B cell (primary cell): ENCODE measurements at places on chromosomes 7 and 10. TPM values are rescaled to one million over a fixed set of nuclear protein-coding genes. Genes with fewer than 3 reads are reported as not detected.

Gene LIPK
- total RNA-seq, result not detected in 2 replicates

Gene NEUROG3
- total RNA-seq, result not detected in 2 replicates

Gene PNLIPRP1
- not detected in 2 replicates for total RNA-seq

Gene FAM237B
- not detected in 2 replicates for total RNA-seq

Gene ASZ1
- not detected in 2 replicates for total RNA-seq

Gene LOXL4
- total RNA-seq, result not detected in 2 replicates

Gene CNTNAP2
- 7.0 and 7.4 TPM in 2 replicates for total RNA-seq

Gene GRID2IP
- total RNA-seq, result 1.7 TPM in 2 replicates

Gene SKIDA1
- total RNA-seq, result 0.10 TPM in 1 of 2 replicates, not detected in the other

Gene IFIT1B
- total RNA-seq, result not detected in 2 replicates

Gene MYH16
- total RNA-seq, result not detected in 2 replicates

Gene SEMA3E
- not detected in 2 replicates for total RNA-seq

Gene C10orf105
- total RNA-seq, result not detected in 2 replicates

Gene GATA3
- 0.49 and 0.94 TPM in 2 replicates for total RNA-seq

Gene THSD7A
- not detected in 2 replicates for total RNA-seq

Gene STK32C
- total RNA-seq, result 16.8 and 20.0 TPM in 2 replicates

Gene LRRC18
- not detected in 2 replicates for total RNA-seq

Gene HMX3
- not detected in 2 replicates for total RNA-seq

Gene CTTNBP2
- 0.27 TPM in 2 replicates for total RNA-seq

Gene FAS
- total RNA-seq, result 11.5 and 13.7 TPM in 2 replicates

Gene ADRB1
- not detected in 2 replicates for total RNA-seq

Gene CALY
- not detected in 2 replicates for total RNA-seq

Gene SPDYE9
- not detected in 2 replicates for total RNA-seq

Gene SPAM1
- not detected in 2 replicates for total RNA-seq

Gene HTR7
- total RNA-seq, result not detected in 2 replicates

Gene EPHA1
- total RNA-seq, result 0.12 and 0.49 TPM in 2 replicates

Gene ADRA2A
- not detected in 2 replicates for total RNA-seq
